CD4-positive, alpha-beta T cell treated with Interleukin-17A for 1 hour (primary cell): ENCODE measurements at places on chromosomes 5 and 9.

- DNase-seq: no peak
Observed at GRCh38 chr5:94754824-94755223, 136.4 kb downstream of the SLF1 start.

DNA sequence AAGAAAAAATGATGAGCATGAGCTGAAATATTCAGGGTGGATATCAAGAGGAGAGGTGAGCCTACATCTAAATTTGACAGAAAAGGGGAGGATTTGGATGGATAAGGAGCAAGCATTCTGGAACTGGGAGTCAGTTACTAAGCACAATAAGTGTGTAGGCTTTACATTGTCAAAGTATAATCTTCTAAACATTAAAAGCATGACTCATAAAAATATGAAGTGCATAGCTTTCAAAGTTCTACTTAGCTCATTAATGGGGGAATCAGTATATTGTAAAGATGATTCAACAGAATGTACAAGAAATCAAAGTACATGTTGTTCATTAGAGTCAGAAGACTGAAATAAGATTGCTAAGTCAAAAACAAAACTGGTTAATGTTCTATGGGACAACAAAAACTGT lies 248.0 kb upstream of the GAS1 start:
- DNase-seq: no peak

DNA sequence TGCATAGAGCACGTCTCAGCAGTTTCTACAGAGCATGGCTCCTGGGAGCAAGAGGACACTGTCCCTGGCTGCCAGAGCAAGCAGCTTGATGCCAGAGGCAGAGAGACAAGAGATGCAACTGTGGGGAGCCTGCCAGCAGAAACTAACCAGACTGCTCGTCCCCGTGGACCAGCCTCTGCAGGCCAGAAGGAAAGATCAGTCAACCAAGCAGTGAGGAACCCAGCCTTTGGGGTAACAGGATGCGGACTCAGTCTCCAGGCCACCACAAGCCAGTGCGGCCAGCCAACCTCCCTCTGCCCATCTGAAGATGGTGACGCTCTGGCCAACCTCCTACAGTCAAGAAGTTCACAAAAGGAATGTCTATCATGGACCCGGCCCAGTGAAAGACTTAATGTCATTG lies 3.7 kb downstream of the SURF4 start:
- no peak for DNase-seq

DNA sequence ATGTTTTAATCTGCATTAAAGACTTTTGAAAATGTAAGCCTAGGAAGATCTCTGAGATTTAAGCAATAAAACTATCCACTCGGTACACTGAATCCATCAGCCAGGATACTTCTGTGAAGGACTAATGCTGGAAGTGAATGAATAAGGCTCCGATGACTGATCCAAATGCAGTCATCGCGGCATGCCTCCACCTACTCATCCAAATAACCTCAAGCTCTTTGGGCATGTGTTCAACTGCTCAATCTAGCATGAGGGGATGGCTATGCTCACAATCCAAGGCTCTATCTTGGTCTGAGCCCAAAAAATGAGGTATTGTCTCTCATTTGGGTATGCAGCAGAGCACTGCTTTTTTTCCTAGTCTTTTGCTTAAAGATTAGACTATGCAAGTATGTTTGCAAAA lies 19.2 kb downstream of the MARCHF3 start:
- DNase-seq: no peak
